ENCODE measurements at places on chromosomes 1 and 21. TPM values are rescaled to one million over a fixed set of nuclear protein-coding genes. Genes with fewer than 3 reads are reported as not detected.

The PRKCZ gene
- 56.7 TPM for total RNA-seq

The AMY1A gene
- not detected for total RNA-seq

The TFF2 gene
- not detected for total RNA-seq

The LEMD1 gene
- total RNA-seq, result 16.7 TPM

DNA sequence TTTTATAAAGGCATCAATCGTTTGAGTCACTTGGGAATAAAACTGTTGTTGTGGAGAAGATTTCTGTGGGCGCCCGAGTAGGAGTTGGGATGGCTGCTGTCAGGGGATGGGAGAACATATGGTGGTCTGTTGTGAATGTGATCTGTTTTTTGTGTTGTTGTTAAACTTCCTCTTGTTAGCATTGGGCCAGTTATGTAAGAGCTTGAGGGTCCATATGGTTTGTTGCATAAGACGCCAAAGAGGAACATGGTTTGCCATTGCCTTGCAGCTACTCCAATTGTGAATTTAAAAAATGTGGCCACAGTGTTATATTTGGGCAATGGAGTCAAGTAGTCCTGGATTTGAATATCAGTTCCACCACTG, 136.1 kb upstream of the JUN start:
- DNase-seq, result no peak

- DNase-seq, result no peak
These were observed 375.8 kb downstream of the NCAM2 start for GRCh38 chr21:21373969-21374368.

DNA sequence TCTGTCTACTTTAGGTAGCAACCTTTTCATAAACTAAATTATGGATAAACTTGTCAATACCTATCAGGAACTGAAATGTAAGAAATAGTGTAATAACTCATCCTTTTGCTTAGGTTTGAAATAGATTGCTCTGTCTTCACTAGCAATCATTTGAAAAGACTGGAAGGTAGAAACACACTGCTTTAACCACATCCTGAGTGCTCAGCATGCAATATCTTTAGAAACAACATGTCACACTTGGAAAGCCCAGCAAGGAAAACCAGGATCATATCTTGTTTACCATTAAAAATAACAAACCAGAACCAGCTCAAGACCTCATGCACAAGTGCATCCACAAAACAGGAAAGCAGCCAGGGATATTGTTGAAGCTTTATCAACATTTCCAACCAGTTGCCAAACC, 3.6 kb downstream of the KCNJ6 start:
- no peak for DNase-seq

DNA sequence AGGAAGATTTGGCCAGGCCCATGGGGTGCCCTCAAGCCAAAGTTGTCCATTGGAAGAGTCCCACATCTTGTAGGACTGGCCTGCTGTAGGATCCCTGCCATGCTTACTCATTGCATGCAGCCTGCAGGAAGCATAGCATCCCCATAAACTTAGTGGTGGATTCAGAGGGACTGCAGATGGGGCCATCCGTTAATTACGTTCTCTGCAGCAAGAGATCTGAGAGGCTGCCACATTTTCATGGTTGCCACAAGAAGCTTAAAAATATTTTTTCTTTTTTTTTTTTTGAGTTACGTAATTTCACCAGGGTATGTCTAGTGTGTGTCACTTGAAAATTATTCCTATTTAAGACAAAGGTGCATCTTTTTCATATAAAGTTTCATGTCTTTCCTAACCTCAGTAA, 329.7 kb upstream of the USP24 start:
- no peak for DNase-seq

GRCh38 chr1:224438989-224439388, 4.4 kb upstream of the WDR26 start:
- DNase-seq, result no peak

DNA sequence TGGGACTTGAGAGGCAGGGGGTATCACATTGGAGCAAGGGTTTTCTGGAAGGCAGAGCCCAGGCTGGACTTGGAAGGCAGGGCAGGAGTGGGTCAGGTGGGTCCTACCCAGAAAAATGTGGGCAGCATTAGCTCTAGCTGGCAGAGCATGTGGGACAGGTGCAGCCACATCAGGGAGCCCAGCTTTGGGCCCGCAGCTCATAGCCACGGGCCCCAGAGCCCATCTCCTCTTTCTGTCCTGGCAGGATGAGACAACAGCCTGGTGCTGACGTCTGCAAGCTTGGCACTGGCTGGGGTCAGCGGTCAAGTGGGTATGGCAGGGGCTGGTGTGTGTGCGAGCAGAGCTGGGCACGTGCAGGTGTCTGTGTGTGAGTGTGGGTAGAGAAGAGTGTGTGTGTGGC, 154.7 kb downstream of the GRIK3 start:
- no peak for DNase-seq

DNA sequence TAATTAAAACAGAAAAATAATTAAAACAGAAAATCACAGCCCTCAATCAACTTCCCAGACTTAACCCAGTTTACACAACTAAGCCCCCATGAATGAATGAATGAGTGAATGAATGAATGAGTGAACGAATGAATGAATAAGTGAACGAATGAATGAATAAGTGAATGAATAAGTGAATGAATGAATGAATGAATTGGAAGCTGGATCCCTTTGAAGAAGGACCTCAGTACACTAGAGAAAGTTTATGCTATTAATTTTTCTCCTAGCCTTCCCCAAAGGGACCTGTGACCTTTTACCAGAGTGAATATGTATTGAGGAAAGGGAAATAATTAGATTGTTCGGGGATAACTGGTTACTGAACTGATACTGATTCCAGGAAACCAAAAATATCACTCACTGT, 5.6 kb downstream of the SPSB1 start:
- no peak for DNase-seq

- DNase-seq, result no peak
These were observed 99.7 kb downstream of the JAK1 start for GRCh38 chr1:64866689-64867088.

- DNase-seq, result peak; percentile 44
These were observed 28.5 kb upstream of the PLXNA2 start for GRCh38 chr1:208272713-208273112.

DNA sequence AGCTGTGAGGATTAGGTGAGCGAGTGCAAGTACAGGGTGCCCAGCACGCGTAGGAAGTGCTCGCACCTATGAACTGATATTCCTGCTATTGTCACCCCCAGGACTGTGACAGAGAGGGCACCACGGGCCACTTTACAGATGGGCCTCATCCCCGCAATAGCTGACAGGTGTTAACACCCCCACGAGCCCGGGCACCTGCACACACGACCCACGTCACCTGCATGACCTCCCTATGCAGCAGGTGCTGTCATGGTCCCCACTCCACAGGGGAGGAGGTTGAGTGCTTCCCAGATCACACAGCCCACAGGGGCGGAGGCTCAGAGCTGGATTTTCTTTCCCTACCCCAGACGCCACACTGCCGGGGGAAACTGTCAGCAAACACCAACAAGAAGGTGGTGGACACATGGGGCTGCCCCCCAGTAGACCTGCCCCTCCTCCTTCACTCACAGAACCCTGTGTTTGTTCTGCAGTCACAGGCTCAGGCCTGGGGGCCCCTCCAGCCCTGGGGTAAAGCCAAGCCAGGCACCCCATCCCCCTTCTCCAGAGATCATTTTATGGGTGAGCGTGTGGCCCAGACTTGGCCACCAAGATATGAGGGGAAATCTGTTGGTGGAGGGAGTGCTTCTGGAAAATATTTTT, 465.5 kb downstream of the MATN1 start:
- no peak for DNase-seq

- no peak for DNase-seq
These were observed 81.5 kb upstream of the UBE2U start for GRCh38 chr1:64121766-64122385.
